ENCODE measurements at places on chromosomes 3 and 15.

GRCh38 chr3:15973414-15973813 lies 175.6 kb upstream of the ANKRD28 start:
- no peak for DNase-seq

GRCh38 chr3:56851966-56852884 lies 50.5 kb upstream of the ARHGEF3 start:
- no peak for DNase-seq

DNA sequence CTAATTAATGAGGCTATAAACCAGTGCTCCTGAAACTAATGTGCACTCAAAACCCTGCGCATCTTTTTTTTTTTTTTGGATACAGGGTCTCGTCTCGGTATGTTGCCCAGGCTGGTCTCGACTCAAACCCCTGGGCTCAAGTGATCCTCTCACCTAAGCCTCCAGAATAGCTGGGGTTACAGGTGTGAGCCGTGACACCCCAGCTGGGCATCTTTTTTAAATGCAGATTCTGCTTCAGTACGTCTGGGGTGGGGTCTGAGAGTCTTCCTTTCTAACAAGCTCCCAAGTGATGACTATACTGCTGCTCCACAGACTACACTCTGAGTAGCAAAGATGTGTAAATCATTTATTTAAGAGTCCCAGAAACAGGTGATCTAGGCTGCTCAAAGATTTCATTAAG lies 73.0 kb downstream of the BFSP2 start:
- DNase-seq: no peak

DNA sequence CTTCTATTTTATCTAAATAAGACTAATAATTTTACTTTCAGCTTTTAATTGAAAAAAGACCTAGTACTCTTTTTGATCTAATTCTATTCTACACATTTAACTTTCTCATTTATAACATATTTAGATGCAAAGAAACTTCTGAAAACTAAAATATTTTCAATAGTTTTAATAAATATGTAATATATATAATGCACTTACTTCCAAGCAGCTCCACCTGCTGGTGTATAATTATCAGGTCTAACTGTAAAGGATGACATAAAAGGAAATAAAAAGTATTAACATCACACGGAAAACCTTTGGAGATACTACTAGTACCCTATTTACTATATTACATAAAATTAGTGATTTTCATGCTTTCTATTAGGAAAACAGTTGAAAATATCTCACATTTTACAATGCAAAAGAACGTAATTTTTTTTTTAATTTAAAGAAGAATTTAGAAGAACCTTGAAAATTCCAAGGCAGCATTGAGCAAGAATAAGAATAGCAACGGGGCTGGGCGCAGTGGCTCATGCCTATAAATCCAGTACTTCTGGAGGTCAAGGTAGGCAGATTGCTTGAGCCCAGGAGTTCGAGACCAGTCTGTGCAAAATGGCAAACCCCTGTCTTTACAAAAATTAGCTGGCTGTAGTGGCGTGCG lies 10.2 kb downstream of the PLSCR5 start:
- DNase-seq: no peak

DNA sequence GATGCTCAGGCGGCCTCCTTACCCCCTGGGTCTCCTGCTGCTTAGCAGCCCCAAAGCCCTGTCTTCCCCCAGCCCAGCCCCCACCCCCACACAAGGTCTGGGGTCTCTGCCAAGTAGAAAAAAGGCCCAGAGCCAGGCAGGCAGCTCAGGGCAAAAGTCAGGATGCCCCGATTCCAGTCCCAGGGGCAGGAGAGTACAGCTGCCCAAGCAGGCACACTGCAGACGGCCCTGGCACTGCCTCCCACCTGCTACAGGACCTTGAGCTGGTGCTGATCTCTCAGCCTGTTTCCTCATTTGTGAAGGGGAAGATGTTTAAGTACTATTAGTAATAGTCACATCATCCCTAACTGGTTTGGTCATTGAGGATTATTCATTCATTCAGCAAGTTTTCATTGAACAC lies 12.6 kb downstream of the TMEM43 start:
- DNase-seq: no peak

DNA sequence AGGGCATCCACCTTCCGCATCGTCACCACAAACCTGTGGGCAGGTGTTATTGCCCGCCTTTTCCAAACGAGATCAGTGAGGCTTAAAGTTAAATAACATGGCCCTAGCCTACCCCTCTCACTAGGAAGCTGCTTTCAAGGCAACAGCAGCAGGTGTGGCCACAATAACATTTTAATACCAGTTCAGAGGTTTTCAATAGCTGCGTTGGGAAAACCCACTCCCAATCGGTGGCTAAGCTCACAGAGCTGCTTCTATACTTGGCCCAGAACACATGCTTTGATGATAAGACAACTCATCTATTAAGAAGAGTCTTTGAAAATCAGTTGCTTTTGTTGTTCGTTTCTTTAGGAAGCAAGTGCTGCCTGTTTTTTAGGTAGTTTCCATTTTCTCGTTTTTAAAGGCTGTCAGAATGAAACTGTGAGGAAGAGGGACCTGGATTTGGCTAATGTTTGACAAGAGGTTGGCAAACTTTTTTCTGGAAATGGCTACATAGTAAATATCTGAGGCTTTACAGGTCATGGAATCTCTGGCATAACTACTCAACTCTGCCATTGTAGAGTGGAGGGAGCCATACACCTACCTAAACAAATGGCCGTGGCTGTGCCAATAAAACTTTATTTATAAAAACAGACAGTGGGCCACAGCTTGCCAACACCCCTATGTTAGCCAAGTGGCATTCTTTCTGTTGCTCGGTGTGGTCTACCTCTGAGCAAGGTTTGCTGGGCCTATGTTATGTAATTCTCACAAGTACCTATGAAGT lies 179.6 kb downstream of the FEZF2 start:
- no peak for DNase-seq

DNA sequence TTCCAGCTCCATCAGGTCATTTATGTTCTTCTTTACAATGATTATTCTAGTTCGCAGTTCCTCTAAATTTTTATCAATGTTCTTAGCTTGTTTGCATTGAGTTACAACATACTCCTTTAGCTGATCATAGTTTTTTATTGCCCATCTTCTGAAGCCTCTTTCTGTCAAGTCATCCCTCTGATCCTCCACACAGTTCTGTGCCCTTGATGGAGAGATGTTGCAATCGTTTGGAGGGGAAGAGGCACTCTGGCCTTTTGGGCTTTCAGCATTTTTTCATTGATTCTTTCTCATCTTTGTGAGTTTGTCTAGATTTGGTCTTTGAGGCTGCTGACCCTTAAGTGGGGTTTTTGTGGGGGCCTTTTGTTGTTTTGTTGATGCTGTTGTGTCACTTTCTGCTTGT lies 234.6 kb upstream of the CBLB start:
- no peak for DNase-seq

GRCh38 chr15:58520936-58521292 lies 89.1 kb downstream of the LIPC start:
- no peak for DNase-seq

DNA sequence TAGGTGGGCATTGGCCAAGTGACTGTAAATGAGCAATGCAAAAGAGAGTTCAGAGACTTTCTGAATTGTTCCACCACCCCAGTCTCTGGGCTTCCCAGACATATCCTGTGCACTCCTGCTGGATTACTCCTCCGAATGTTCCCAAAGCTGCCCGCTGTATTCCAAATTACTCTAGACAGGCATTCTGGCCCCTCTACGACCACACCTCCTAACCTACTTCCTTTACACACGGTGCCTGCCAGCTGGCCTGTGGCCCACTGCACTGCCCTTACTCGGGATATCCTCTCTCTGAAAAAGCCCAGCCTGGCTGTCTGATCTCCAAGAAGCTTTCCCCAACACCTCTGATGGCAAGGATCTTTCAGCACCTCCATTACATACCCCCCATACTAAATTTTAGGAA lies 66.6 kb downstream of the DUT start:
- no peak for DNase-seq

GRCh38 chr3:40417845-40418543 lies 31.0 kb downstream of the ENTPD3 start:
- no peak for DNase-seq

- DNase-seq: no peak
Observed at GRCh38 chr15:75989045-75989444, 23.2 kb downstream of the NRG4 start.

DNA sequence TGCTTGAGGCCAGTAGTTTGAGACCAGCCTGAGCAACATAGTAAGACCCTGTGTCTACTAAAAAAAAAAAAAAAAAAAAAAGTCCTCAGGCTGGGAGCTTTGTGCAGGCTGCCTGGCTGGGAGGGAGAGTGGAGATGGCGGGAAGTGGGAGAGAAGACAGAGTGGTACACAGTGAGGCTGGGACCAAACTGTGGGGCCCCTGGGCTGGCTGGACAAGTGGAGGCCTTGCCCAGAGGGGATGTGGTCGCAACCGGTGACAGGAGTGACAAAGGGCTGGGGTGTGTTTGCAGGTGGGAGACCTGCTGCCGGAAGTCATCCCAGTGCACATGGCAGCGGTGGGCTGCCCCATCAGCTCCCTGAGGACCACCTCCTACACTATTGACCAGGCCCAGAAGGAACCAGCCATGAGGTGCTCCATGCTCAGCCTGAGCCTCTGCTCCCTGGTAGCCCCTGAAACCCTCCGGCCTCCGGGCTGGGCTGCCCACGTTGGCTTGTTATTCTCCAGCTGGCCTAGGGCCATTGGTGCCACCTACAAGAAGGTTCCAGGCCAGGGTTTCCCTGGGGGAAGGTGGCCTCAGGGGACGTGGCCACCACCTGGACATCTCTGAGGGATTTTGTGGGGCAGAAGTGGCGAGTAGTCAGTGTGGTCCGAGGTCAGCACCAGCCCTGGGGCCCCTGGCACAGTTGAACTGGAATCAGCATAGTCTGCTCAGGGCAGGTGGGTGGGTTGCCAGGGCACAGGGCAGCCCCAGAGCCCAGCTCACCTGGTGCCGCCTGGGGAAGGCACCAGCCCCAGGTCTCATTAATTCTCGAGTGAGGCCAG lies 22.7 kb downstream of the ACAA1 start:
- DNase-seq: no peak

DNA sequence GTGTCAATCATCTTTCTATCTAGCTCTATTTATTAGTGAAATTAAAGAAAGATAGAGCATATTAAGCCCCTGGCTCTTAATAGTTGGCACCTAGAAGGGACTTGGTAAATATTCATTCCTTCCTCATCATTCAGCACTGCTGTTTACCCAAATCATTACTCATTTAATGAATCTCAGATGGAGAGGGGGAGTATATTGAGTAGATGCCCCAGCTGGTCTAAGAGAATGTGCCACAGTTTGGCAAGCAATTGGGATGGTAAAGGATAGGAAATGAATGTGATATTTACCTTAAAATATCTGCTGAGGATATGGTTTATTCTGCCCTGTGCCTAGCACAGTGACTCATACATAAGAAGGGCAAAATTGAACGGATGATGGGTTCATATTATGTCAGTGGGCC lies 6.0 kb downstream of the IL1RAP start:
- no peak for DNase-seq

DNA sequence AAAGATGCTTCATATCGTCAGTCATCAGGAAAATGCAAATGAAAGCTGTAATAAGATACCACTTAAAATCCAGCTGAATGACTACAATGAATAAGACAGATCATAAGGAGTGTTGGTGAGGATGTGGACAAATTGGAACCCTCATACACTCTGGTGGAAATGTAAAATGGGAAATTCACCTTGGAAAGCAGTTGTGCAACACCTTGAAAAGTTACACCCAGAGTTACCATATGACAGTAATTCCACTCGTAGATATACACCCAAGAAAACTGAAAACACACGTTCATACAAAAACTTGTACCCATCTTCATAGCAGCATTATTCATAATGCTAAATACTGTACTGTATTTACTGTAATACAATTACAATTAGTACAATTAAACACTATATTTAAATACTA lies 2.3 kb downstream of the TTC23 start:
- DNase-seq: no peak

All from NCI-H1105 (cell line).